ENCODE measurements at places on chromosomes 3 and 15.

GRCh38 chr3:78275420-78275852 lies 1235.5 kb downstream of the ROBO2 start:
- DNase-seq, result no peak

DNA sequence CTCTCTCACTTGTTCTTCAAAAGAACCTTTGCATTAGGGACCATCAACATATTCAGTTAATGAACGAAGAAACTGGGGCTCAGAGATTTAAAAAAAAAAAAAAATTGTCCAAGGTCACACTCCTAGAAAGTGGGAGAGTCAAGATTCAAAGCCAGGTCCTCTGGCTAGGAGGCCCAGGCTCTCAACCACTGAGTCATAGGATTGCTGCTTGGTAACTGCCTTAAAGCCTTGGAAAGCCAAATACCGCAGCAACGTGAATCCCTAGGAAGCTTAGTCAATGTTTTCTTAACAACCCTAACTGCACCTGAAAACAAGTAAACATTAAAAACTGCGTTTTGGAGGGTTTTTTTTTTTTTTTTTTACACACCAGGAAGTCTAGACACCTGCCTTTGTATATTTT lies 156.8 kb downstream of the WNT5A start:
- DNase-seq, result peak; percentile 94

DNA sequence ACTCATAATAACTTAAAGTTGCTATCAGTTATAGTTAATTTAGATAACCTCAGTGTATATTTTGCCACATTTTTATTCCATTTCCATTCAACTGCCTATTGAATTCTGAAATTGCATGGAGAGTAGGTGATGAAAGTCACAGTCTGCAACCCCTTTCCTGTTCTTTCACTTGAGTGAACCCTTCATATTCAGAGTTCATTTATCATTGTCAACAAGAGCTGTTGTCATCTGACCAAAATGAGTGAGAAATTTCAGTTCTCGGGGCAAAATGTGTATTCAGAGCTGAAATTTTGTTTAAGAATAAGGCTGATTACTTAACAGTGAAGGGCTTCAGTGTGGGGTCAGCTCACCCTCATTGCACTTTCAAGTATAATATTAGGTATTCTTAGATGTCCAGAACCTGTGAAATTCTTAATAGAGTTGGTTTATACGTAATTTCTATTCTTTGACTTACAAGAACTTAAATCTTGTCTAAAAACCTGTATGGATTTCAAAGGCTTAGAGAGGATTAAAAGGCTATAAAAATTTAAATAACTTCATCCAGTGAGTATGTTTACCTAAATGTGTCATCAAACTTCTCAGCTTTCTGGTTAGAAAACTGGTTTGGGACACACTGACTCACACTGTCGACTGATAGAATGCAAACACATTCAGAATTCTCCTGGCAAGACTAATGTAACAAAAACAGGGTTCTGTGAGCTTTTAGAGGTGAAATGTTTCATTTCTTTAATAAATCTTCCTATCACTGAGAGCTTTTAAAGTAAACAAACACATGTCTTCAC lies 92.2 kb downstream of the CMSS1 start:
- DNase-seq, result no peak

DNA sequence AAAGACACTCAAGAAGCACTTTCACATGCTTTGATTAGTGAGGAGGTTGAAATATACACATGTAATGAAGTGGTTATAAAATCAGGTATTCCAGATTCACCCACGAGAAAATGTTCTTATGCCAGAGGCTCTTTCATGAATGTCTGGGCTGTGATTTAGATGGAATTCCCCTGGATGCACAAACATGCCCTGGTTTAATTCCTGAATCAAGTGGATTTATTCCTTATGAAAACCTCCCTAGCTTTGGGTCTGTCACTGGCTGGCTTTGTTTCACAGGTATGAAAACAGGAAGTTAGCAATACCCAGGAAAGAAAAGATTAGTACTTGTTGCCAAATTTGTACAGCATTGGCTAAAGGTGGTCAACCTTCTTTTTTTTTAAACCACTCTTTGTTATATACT lies 1123.0 kb downstream of the ROBO1 start:
- no peak for DNase-seq

DNA sequence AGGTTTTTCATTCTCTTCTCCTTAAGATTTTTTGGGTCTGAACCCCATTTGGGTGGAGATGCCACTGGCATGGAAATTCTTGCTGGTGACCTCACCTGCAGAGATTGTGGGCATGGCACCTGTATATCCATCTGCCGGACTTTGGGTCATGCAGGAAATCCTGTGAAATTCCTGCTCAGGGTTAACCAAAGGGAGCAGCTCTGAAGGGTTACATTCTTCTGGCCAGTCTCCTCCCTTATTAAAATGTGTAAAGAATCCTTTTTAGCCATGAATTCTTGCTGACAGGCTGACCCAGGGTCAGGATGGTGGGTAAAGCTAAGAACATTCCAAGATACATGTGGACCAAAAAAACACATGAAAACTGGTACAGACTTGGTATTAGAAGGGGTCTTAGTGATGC lies 27.4 kb downstream of the ARHGEF26 start:
- no peak for DNase-seq

- DNase-seq, result no peak
These were observed 3.1 kb upstream of the ZXDC start for GRCh38 chr3:126478581-126479310.

DNA sequence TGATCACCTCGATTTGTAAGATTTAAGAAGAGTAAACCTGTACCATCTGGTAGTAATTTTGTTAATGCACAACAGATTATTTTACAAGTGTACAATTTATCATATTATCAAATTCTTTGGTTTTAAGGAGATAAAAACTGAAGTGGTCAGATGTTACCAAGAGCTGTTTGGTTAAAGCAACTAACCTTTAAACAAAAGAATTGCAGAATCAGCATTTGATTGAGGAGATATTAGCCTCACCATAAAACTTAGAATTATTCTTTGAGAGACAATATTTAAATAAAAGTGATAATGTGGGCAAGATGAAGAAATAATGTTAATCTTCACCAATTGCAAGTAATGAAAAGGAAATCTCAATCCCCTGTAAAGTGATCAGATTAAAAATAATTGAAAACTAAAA lies 1034.9 kb downstream of the ROBO1 start:
- DNase-seq, result no peak

GRCh38 chr3:172918165-172918564 lies 167.6 kb downstream of the ECT2 start:
- DNase-seq, result no peak

DNA sequence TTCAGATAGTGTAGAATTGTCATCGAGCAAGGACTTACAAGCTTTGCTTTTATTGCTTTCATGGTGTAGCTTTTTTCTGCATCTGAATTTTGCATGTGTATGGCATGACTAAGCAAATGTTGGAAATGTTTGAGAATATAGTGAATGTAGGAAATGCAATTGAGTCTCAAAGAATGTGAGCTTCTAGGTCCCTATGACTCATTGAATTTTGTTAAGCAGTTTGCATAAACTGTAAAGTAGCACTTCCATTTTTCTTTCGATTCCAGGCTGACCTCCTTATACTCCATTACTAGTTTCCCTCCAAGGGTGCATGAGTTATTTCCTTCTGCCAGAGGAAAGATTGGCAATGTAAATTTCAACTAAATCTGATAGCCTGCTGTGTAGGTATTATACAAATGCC lies 619.2 kb downstream of the DIPK2A start:
- peak; percentile 58 for DNase-seq

DNA sequence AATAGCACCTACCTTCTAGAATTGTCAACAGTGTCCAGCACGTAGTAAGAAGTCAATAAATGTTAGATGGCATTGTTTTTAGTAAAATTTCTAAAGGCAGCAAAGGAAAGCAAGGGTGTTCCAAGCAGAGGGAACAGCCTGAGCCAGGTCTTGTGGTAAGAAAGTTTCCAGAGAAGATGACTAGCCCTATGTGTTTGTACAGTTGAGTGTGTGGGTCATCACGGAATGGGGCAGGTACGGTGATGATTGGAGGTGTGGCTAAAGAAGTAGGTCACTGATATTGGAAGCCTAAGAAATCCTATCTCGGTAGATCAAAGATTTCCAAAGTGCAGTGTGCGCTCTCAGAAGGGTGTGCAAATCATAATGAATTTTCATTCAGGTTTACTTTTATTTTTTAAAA lies 94.2 kb upstream of the BCL6 start:
- no peak for DNase-seq

- no peak for DNase-seq
These were observed 7.1 kb upstream of the P3H2 start for GRCh38 chr3:190127797-190128196.

- DNase-seq, result no peak
These were observed 145.1 kb upstream of the THRB start for GRCh38 chr3:24639481-24640329.

- no peak for DNase-seq
These were observed 3.2 kb upstream of the RIOX2 start for GRCh38 chr3:97975466-97975865.

DNA sequence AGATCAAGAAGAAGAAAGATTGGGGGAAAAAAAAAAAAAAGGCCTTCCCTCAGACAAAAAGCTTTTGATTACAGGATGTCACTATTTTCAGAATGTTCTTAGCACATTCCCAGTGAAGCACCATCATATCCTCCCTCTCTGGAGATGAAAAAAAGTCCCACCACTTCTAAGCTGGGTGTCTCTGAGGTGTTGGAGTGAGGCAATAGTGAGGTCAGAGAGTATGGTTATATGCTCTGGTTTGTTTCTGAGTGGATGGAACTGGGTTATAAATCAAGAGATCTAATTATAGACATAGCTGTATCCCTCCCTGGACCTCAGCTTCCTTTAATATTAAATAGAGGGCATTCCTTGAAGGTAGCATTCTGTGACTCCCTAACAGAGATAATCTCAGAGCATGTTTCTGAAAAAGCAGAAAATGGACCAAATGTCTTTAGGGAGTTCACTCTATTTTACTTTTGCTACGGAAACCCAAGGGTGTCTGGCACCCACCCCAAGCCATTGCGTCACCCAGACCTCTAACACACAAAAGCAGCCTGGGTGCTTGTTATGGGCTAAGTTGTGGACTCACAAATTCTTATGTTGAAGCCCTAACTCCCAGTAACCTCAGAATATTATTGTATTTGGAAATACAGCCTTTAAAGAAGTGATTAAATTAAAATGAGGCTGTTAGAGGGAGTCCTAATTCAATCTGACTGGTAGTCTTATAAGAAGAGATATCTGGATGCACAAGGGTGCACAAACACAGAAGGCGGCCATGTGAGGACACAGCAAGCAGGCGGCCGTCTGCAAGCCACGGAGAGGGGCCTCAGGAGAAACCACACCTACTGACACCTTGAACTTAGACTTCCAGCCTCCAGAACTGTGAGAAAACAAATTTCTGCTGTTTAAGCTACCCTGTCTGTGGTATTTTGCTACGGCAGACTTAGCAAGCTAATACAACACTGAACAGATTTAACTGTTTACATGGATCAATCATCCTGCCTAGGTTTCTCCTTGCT lies 81.5 kb downstream of the MB21D2 start:
- no peak for DNase-seq

All from AG04449 (cell line).